ENCODE measurements at places on chromosomes 1 and 21.

- DNase-seq: no peak
These were observed 18.0 kb upstream of the ACTRT2 start for GRCh38 chr1:3003039-3003940.

DNA sequence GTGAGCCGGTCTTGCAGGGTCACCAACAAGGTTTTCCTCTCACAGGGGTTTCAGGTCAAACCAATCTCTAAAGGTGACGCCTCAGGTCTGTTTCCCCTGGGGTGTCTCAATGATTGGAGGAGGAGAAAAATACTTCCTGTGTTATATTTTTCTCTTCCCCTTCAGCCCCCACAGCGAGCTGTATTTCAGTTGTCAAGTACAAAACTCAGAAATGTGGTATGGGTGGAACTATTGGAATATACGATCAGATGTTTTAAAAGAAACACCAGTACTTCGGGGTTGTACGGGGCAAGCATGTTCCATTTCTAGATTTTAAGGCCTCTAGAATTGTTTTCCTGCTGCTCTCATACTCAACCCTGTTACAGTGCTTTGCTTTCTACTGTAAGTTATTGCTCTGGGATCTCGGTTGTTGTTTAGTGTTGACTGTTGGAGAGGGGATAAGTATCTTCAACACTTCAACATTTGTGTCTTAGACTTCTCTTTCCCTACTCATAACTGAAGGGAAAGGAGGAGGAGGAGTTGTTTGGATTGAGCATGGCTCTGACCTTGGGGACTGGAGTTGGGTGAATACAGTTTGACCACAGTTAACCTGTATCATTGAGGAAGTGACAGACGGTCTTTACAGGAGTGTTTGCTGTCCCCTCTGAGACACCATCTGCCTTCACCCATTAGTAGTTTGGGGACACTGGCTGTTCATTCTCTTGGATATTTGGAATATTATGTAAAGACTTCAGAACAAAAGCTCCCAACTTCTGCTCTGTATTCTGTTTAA, 2.0 kb downstream of the MAPKAPK2 start:
- no peak for DNase-seq

DNA sequence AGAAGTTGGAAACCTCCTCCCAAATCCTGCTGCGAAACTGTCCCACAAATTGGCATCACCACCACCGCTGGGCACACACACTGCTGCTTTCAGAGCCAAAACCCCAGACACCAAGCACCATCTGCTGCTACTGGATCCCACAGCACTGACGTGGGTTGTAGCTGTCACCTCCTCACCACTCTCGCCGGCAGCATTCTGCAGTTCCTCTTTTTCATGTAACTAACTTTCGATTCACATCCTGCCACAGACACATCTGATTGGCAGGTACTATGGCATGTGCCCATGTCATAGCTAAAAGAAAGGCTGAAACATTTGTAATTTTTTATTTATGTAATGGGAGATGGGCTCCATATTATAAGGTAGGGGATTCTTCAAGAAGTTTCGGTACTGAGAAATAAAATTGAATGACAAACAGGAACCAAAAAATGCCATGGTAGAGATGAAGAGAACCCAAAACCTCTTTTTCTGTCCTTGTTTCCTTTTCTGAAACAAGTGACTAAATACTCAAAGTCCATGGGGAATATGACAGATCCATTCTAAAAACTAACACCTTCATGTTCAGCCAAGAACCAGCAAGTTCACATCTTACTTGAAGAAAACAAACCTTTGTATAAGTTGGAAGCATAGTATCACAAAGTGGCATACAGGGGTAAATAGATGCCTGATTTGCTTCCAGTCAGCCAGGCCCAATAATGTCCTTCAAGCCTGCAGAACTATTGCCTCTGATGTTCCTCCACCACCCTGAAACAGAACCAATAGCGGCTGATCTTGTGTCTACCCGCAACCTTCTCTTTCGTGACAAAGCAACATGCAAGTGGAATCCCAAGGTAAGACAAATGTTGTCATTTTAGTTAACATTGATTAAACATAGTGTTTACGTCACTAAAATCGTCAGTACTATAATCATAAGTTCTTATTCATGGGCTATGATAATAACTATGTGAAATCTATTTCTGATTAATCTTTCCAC, 26.6 kb upstream of the RGS13 start:
- DNase-seq: peak; percentile 19

GRCh38 chr1:175901076-175901836, 157.9 kb upstream of the TNR start:
- DNase-seq: no peak

- DNase-seq: no peak
These were observed 111.8 kb upstream of the PALMD start for GRCh38 chr1:99533909-99534637.

DNA sequence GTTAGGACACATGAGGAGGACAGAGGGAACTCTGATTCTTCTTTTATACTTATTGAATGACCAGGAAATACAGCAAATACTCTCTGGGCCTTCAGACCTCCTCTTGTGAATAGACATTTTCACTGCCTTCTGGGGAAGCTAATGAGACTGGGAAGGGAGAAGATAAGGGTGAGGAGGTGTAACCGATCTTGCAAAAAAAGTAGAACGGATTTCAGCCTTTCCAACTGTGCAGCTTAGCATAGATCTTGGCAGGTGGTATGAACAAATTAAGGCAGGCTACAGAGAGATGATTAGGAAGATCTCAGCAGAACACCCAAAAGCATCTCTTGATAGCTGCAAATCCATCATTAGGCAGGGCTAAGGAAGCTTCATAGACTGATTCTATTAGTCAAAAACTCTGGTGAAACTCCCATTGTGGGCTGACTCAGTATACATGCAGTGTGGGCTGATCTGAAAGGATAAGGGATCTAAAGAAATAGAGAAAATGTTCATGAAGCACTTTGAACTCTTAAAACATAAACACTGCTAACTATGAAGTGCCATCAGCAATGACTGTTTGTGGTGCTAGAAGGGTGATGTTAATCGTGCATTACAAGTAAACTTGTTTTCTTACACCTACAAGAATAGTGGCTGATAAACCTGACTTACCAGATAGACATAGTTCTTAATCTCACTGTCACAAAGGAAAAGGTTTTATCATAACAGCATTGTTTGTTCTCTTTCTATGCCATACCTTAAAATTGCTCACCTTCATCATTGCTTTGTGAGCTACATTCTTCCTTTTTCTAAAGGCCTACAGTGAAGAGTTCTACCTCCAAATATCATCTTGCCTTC, 85.5 kb upstream of the PALMD start:
- no peak for DNase-seq

GRCh38 chr1:39901464-39901713, 328 bp downstream of the MYCL start:
- DNase-seq: peak; percentile 15

- no peak for DNase-seq
These were observed 149.2 kb upstream of the JUN start for GRCh38 chr1:58932859-58933598.

GRCh38 chr1:162302306-162303003, 74.2 kb downstream of the SPATA46 start:
- DNase-seq: no peak

GRCh38 chr1:39091845-39092645, 65.9 kb downstream of the NDUFS5 start:
- peak; percentile 37 for DNase-seq

GRCh38 chr1:86227026-86227425, 70.5 kb upstream of the COL24A1 start:
- DNase-seq: no peak

DNA sequence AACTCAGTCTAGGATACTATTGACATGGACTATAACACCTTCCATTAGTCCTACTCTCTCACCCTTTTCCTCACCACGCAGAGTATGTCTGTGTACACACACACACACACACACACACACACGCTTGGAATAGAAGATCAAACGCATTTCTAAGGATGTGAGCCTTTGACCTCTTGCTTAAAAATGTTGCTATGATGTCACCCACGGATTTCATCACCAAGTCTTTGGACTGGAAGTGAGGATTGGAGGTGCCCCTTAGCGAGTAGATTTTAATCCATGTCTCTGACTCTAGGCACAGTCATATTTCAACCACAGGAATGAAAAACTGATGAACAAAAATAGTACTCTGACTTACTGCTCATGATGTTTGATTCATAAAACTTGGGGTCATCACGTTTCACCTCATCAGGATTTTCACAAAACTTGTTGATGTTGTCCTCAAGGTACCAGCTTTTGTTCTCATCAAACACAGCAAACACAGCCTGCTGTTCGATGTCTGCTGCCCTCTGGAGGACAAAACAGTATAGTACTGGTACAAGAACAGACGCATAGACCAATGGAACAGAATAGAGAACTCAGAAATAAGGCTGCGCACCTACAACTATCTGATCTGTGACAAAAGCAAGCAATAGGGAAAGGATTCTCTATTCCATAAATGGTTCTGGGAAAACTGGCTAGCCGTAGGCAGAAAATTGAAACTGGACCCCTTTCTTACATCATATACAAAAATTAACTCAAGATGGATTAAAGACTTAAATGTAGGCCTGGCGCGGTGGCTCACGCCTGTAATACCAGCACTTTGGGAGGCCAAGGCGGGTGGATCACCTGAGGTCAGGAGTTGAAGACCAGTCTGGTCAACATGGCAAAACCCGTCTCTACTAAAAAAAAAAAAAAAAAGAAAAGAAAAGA, 39.9 kb downstream of the F5 start:
- peak; percentile 12 for DNase-seq

GRCh38 chr1:177597393-177597792, 372.5 kb downstream of the SEC16B start:
- DNase-seq: no peak

- no peak for DNase-seq
These were observed 55.2 kb downstream of the COLGALT2 start for GRCh38 chr1:183982172-183982963.

GRCh38 chr1:12136916-12137610, 29.7 kb upstream of the TNFRSF1B start:
- no peak for DNase-seq

GRCh38 chr21:43619856-43620255, 39.4 kb downstream of the HSF2BP start:
- no peak for DNase-seq

DNA sequence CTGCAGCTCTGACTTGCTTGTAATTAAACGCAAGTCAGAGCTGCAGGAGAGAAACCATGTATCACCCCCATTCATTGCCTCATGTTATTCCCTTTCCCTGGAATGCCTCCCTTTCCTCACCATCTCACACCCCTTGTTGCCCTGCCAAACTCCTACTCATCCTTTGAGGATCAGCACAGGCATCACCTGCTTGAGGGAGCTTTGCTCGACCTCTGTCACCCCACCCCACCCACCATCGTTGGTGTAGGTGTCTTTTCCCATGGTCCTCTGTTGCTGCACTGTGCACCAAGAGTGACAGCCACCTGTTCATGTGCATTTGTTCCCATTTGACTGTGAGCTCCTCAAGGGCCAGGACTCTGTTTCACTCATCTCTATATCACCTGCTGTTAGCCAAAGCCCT, 117.2 kb downstream of the PLPP3 start:
- no peak for DNase-seq

- DNase-seq: no peak
These were observed 483.5 kb downstream of the ADGRL2 start for GRCh38 chr1:82284213-82284612.

DNA sequence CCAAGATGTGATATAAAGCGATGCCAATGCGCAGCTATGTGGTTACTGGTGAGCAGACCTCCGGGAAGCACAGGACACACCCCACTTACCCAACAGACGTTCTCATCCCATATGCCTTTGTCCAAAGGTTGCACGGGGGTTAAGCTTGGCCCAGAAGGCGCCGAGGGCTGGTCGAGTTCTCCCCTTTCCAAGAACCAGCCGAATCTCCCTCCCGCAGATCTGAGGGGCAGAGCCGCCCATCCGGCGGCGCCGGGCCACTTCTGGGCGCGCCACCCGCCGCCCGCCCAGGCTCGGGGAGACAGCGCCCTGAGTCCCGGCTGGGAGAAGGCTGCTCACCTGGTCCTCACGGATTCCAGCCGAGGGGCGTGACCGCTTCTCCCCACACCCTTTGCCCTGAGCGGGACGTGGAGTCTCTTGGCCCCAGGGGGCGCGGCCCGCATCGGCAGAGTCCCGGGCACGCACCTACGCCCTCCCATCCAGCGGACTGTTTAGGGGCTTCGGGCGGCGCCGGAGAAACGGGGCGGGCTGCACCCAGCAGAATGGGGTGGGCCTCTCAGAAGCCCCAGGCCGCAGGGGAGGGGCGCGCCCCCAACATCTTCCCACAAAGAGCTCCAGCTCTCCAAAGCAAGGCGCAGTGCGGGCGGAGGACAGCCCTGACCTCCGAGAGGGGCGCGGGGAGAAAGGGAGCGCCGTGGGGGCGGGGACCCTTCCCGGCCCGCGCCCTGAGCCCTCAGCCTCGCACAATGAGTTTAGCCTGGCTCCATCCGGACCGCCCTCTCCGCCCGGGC, 615 bp downstream of the GPR161 start:
- peak; percentile 6 for DNase-seq

GRCh38 chr21:33969581-33969980, 54.0 kb upstream of the ATP5PO start:
- DNase-seq: no peak

GRCh38 chr1:207284209-207284897, 37.1 kb upstream of the CD55 start:
- no peak for DNase-seq

DNA sequence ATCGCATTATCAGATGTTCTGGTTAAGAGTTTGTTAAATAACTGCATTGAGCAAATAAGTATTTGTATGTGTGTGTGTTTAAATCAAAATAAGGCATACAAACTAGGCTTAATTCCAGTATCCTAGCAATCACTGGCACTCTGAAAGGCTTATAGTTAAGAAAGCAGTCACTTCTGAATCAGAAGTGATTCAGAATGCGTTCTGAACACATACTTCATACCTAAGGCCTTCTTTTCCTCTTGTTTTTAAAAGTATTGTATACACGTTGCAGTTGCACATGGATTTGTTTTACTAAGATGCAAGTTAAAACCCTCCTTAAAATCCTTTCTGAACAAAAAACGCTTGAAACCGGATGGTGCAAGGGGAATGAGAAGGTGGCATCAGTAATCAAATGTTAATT, 238.4 kb upstream of the DMRTA2 start:
- DNase-seq: no peak

GRCh38 chr1:114087495-114087894, 66.2 kb downstream of the SYT6 start:
- DNase-seq: no peak

GRCh38 chr1:43171312-43171875, 696 bp downstream of the EBNA1BP2 start:
- DNase-seq: no peak

DNA sequence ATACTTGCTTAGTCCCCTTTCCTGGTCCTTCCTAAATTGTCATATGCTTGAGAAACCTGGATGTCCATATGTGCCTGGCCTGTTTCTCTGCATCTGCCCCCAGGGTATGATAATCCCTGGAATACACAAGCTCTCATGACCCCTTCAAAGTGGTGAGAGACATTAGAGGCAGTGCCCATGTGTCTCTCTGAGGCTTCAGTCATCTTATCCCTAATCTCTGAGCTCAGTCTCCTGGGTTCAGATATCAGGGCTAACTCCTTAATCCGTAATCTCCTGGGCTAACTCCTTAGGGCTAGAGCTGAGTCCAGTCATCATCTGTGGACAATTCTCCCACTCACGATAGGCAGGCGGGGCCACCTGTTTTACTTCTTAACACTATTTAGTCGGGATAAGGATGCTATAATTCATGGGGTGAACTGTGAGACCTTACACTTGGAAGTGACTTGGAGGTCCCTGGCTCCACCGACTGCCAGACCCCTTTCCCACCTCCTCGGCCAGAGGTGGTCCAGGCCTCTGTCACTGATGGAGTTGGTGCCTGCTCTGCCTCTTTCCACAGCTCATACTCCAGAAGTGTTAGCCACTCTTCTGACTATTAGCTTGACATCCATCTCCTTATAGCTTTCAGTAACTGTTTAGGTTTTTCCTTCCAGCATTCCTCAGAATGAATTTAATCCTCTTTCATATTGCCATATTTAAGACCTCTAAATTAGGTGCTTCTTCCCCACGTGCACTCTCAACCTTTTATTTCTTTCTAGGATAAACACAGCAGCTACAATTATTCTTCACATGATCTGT, 22.7 kb downstream of the CCN1 start:
- no peak for DNase-seq
